Fibroblast of villous mesenchyme (primary cell): ENCODE measurements at places on chromosomes 6 and 20. TPM values are rescaled to one million over a fixed set of nuclear protein-coding genes. Genes with fewer than 3 reads are reported as not detected.

MAD2L1BP gene
- total RNA-seq: 18.0 and 20.7 TPM in 2 replicates

SOX18 gene
- under 0.01 TPM in 1 of 2 replicates, not detected in the other for total RNA-seq

VWA7 gene
- total RNA-seq: under 0.01 TPM in 2 replicates

HDGFL1 gene
- total RNA-seq: not detected in 2 replicates

BMP5 gene
- total RNA-seq: under 0.01 TPM in 1 of 2 replicates, not detected in the other
